ENCODE measurements at places on chromosomes 6 and 20.

- no peak for DNase-seq
These were observed 88.9 kb upstream of the FOXP4 start for GRCh38 chr6:41457303-41457670.

DNA sequence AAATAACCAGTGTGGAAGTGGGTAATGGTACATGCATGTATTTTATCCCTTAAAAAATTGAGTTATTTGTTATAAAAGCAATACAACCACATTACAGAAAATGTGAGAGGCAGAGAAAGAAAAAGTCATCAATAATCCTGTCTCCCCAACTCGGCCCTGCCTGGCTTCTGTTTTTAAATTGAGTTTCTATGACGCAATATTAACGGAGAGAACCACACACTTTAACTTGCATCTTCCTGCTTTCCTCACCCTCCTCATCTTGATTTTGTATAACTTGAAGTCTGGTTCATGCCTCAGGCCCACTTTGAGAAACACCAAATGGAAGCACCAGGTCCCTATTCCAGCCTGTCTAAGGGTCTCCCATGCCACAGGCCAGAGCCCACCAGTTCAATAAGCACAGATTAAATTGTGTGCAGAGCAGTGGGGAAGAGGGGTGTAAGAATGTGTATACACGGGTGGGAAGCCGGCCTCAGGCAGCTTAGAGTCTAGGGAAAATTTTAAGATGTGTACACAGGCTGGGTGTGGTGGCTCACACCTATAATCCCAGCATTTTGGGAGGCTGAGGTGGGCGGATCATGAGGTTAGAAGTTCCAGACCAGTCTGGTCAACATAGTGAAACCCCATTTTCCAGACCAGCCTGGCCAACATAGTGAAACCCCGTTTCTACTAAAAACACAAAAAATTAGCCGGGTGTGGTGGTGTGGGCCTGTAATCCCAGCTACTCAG lies 15.9 kb downstream of the KCNK5 start:
- DNase-seq: no peak

DNA sequence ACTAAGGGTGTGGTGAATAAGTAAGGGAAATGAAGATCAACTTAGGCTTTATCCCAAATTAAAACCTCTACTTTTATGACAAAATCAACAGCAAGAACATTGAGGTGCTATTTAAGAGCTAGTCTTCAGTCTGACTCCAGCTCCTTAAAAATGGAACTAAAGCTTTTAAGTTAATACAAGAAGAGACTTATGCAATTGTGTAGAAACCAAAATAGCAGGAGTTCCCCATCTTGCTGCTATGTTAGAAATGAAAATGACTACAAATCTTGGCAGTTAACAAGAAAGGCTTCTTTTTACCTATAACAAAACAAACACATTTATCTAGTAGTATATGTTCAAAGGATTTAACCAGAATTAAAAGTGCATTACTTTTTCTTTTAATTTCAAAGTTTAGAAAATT lies 25.7 kb downstream of the HMGN3 start:
- no peak for DNase-seq

GRCh38 chr6:154478021-154478700 lies 32.3 kb downstream of the CNKSR3 start:
- no peak for DNase-seq

- DNase-seq: no peak
These were observed 77.6 kb upstream of the GGTLC1 start for GRCh38 chr20:24066076-24066700.

DNA sequence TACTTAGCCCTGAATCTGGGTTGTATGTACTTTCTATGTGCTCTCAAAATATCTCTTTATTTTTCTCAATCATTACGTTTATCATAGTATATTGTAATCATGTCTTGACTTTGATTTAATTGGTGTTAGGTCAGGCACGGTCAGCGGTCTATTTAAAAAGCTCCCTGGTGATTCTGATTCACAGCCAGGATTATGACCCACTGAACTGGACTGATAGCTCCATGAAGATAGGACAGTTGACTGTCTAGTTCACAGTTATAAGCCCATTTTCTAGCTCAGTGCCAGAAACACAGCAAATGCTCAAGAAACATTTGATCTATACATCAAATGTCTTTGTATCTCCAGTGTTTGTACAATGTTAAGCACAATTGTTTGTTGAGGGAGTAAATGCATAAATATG lies 111.5 kb upstream of the CCN2 start:
- no peak for DNase-seq

GRCh38 chr20:19502169-19502568 lies 255.9 kb upstream of the RIN2 start:
- no peak for DNase-seq

DNA sequence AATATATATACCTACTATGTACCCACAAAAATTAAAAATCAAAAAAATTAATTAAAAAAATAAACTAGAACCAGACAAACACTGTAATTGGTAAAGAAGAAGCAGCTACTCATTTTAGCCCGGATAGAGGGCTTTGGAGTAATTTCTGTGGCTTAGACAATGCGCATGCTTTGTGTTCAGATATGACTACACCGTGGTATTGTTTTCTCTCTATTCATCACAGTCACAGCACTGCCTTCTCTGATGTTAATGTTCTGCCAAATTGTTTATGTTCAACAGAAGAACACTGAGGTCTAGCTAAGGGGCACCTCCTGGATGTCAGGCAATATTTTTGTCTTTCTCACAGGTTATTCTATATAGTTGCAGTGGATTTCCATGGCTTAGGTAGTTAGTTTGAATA lies 77.5 kb upstream of the GJE1 start:
- no peak for DNase-seq

- DNase-seq: no peak
These were observed 71.0 kb downstream of the PLAGL1 start for GRCh38 chr6:143936778-143937667.

DNA sequence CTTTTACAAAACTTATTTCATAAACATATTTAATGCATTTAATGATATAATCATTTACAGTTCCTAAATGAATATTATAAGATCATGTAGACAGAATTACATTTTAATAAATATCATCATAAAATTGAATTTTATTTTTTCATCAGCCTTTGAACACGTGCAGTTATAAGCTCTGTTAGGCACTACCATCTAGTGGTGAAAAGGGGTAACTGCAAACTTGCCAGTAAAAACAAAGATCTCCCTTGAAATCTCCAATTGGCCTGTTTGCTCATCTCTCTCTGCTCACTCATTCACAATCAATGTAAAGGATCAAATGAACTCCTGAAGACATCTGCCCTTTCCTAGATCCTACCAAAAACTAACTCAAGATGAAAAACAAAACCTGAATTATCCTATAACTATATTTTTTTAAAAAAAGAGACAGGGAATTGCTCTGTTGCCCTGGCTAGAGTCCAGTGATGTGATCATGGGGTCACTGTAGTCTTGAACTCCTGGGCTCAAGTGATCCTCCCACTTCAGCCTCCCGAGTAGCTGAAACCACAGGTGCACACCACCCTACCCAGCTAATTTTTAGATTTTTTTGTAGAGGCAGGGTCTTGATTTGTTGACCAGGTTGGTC lies 31.7 kb downstream of the SAMHD1 start:
- peak; percentile 78 for DNase-seq

DNA sequence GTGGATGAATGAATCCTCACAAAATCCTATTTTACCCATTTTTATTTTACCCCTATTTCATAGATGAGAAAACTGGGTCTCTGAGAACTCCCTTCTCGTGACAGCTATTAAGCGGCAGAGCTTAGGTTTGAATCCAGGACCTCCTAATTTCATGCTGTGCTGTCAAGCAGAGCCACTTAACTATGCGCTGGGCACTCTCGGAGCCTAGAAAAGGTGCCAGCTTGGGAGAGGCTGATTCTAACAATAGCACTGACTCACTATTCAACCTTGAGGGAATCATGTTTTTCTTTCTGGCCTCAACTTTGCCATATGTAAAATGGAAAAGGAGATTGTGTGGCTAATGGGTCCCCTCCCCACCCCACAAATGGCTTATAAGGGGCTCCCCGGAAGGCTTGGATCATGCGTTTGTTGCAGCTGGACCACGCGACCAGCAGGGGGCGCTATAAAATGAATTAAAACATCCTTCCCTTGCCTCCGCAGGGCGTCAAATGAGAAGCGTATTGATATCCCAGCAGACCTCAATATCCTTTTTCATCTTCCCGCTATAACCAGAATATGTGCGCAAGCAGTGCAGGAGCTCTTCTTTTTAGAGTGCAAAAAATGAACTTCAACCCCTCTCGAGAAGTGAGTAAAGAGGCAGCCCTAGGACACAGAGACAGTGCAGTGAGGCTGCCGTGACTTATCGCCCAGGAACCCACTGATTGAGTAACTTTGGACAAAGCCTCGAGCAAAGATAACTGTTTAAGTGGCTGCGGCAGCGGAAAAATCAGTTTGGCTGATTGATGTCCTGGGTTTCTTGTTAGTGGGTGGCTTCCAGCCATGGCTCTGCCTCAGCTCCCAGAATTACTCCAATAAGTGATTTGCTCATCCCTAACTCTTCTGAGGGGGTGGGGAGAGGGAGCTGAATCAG lies 12.8 kb upstream of the PDYN start:
- DNase-seq: peak; percentile 54

DNA sequence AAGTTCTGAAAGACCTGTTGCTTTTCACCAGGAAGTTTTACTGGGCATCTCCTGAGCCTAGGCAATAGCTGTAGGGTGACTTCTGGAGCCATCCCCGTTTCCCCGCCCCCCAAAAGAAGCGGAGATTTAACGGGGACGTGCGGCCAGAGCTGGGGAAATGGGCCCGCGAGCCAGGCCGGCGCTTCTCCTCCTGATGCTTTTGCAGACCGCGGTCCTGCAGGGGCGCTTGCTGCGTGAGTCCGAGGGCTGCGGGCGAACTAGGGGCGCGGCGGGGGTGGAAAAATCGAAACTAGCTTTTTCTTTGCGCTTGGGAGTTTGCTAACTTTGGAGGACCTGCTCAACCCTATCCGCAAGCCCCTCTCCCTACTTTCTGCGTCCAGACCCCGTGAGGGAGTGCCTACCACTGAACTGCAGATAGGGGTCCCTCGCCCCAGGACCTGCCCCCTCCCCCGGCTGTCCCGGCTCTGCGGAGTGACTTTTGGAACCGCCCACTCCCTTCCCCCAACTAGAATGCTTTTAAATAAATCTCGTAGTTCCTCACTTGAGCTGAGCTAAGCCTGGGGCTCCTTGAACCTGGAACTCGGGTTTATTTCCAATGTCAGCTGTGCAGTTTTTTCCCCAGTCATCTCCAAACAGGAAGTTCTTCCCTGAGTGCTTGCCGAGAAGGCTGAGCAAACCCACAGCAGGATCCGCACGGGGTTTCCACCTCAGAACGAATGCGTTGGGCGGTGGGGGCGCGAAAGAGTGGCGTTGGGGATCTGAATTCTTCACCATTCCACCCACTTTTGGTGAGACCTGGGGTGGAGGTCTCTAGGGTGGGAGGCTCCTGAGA lies at the start of gene HFE:
Gene HFE (plus strand): TSS at position 146 of the 832 bp plus-strand sequence. CDS start 12 bp downstream, at position 158.
- DNase-seq: peak; percentile 60

All from fibroblast of pulmonary artery (primary cell).